Thoracic aorta endothelial cell (primary cell): ENCODE measurements at places on chromosomes 16 and 17. TPM values are rescaled to one million over a fixed set of nuclear protein-coding genes. Genes with fewer than 3 reads are reported as not detected.

Gene KANSL1
- 108 and 194 TPM in 2 replicates for total RNA-seq

Gene MAZ
- 191 and 192 TPM in 2 replicates for total RNA-seq

Gene C16orf96
- 0.07 TPM in 1 of 2 replicates, not detected in the other for total RNA-seq

Gene ABCC6
- total RNA-seq = under 0.01 and 0.57 TPM in 2 replicates

Gene ACTG1
- 10,238 and 11,944 TPM in 2 replicates for total RNA-seq

Gene APPBP2
- 39.0 and 43.7 TPM in 2 replicates for total RNA-seq

Gene GCSH
- 30.1 and 30.7 TPM in 2 replicates for total RNA-seq

Gene PYCARD
- 28.4 and 51.2 TPM in 2 replicates for total RNA-seq

Gene CNTNAP4
- not detected in 2 replicates for total RNA-seq

Gene TBC1D3C
- total RNA-seq = 0.13 TPM in 1 of 2 replicates, not detected in the other
